ENCODE measurements at places on chromosomes 1 and 21.

- no peak for DNase-seq
These were observed 545.1 kb downstream of the PLPP3 start for GRCh38 chr1:56034222-56034621.

- no peak for DNase-seq
These were observed 44.4 kb downstream of the RWDD3 start for GRCh38 chr1:95278173-95279006.

DNA sequence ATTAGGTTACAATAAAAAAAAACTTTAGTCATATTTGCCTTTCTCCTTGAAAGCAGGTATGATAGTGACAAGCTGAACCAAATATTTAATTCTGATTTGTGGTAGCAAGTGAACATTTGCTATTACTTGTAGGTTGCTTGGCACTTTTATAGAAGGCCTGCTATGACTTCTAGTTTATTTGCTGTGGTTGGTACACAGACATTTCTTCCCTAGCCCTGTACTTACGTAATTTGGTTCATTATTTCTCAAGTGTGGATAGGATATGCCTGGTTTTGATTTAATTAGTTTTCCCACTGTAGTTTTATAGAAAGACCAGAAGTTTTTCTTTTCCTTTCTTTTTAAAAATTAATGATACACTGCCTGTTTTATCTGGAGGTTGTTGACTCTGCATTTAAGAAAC lies 55.9 kb downstream of the PPP2R5A start:
- no peak for DNase-seq

DNA sequence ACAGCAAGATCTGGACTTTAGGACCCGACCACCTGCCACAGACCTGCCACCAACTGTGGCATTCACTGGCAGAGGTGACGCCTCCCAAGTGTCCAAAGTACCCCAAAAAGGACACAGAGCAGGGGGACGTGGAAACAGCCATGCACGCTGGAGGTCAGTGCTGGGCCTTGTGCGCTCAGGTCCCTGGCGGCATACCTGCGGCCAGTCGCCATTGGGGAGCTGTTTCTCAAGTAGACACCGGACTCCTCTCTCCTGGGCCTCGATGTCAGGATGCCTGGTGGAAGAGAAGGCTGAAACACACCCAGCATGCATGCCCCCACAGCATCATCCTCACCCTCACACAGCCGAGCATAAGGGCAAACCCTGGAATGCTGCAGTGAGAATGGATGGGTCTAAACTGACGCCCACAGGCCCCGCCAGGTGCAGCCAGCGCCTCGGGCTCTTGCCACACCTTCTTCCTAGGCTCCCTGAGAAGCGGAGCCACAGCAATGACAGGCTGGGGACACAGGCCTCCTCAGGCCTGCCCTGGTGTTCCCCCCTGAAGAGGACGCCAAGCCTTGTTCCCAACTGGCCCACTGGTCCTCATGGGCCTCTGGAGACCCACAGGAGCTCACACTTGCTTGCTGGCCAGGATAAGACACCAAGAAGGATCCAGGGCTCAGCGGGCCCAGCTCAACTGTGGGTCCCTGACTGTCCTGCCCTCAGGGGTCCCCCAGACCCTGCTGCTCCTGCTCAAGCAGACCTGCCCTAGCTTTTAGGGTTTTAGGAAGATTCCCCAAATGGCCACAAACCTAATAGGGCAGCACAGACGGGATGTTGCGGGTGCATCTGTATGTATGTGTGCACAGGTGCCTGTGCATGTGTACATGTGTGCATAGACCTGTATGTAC lies 7.7 kb upstream of the SPATC1L start:
- no peak for DNase-seq

DNA sequence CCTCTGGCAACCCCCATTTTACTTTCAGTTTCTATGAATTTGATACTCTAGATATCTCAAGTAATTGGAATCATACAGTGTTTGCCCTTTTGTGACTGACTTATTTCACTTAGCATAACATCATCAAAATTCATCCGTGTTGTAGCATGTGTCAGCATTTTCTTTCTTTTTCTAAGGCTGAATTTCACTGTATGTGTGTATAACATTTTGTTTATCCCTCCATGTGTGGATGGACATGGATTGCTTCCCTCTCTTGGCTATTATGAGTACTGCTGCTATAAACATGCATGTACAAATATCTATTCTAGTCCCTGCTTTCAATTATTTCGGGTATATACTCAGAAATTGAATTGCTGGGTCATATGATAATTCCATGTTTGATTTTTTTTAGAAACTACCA lies 97.3 kb downstream of the MAP3K21 start:
- no peak for DNase-seq

DNA sequence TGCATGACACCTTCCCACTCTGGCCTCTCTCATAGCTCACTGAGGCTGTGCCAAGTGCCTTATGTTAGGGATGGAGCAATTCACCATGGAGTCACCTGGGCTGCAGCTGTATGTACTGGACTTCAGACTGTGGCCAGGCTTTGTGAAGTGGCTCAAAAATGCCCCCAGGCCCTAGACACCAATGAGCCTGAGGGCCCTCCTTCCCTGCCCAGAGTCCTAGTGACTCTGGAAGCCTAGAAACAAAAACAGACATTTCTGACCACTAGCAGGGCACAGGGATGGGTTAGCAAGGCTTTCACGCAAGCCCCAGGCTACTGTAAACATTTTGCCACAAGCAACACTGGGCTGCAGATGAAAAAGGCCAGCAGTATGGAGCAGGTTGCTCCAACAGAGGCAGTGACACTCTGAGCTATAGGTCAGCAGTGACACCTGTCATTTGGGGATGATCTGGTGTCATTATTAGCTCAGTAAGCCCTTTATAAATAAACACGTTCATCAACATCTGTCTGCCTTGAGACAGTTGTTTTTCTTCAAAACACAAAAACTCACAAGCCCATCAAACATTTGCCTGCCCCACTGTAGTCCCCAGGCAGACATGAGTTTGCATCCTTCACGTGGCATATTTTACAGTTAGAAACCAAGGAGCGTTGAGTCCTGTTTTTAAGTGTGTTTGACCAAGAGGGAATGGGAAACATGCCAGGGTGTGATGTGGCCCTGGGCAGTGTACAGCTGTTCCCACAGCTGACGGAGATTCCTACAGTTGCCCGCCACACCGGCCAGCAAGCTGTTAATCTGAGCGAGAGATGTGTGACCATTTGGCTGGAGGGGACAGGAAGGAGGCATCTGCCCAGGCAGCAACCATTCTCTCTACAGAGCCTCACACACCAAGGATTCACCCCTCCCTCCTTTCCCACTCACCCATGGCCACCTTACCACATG lies 66.8 kb downstream of the KCNN3 start:
- no peak for DNase-seq

- no peak for DNase-seq
These were observed 73.4 kb downstream of the ITPKB start for GRCh38 chr1:226665505-226666163.

DNA sequence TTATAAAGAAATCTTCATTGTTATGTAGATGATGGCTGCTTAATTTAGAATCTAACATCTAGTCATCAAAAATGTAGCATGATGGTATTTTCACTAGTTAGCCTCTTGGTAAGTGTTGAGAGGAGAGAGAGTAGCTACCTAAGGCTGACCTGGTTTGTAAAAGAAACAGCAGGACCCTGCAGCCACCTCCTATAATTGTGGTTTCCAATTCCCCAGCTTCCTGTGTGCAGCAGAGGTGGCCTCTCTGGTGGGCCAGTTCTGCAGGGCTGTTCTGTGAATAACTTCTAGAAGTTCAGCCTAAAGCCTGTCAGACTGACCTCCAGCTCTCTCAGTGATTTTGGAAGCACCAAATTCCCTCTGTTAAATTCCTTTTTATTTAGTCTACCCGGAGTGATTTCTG lies 246.4 kb upstream of the LRRC7 start:
- no peak for DNase-seq

- no peak for DNase-seq
These were observed 249.4 kb downstream of the DYRK1A start for GRCh38 chr21:37615962-37616361.

DNA sequence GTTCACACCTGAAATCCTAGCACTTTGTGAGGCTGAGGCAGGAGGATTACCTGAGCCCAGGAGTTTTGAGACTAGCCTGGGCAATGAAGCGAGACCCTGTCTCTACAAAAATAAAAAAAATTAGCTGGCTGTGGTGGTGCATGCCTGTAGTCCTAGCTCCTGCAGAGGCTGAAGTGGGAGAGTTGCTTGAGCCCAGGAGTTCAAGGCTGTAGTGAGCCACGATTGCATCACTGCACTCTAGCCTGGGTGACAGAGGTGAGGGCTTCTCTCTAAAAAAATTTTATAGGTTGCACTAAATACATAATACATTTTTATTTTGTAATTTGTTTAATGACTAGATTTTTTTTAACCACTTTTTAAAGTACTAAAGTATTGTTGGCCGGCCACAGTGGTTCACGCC lies 6.1 kb downstream of the PARK7 start:
- DNase-seq, result no peak

GRCh38 chr1:158089925-158090637 lies 90.6 kb upstream of the CD1D start:
- no peak for DNase-seq

DNA sequence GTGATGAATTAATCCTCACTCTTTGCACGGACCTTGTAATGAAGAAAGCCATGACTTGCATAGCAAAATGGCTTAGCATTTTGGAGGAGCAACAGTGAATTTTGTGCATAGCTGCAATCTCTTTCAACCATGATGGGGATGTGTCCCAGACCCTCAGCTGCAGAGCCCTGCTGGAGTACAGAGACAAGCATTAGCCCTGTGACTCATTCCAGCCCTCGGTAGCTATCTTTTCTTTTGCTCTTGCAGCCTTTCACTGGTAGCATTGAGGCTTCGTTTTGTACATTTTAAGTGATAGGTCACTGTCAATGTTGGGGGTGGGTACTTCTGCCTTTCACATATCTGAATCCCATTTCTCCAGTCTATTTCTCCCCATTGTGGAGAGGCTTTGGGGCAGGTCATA lies 58.4 kb downstream of the SLC35F3 start:
- no peak for DNase-seq

DNA sequence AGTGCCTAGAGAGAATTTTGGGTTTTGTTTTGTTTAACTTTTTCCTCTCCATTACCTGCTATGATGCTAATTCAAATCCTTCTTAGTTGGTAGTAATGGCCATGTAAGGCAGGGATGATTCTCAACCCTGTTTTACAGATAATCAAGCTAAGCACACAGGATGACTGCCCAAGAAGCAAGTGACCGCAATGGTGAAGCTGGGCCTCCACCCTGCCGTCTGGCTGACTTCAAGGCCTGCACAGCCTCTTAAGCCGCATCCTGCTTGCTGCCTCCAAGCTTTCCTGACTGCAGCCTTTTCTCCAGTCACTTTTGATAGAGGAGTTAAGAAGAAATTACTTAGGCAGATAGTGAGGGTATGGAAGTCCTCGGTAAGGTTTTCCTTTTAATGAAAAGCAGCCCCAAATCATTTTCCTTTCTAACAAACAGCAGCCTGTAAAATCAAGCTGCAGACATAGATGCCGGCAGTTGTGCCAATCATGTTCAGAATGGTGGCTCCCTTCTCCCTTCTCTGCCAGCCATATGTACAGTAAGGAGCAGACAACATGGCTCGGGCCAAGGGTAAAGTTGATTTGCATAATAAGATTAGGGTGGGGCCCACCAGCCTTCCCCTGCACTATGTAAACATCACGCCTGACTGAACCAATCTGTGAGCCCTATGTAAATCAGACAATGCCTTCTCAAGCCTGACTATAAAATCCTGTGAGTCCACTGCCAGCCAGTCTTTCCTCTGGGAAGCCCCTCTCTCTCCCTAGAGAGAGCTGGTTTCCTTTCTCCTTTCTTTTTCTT lies 8.8 kb upstream of the CTBS start:
- DNase-seq, result peak; percentile 22

- no peak for DNase-seq
These were observed 9.4 kb upstream of the PGD start for GRCh38 chr1:10389271-10389973.

- no peak for DNase-seq
These were observed 40.1 kb upstream of the SLC5A9 start for GRCh38 chr1:48182439-48182838.

GRCh38 chr1:23727362-23727811 lies 15.9 kb upstream of the ELOA start:
- DNase-seq, result peak; percentile 90

- DNase-seq, result peak; percentile 34
These were observed 78.6 kb downstream of the PCSK9 start for GRCh38 chr1:55117941-55118340.

DNA sequence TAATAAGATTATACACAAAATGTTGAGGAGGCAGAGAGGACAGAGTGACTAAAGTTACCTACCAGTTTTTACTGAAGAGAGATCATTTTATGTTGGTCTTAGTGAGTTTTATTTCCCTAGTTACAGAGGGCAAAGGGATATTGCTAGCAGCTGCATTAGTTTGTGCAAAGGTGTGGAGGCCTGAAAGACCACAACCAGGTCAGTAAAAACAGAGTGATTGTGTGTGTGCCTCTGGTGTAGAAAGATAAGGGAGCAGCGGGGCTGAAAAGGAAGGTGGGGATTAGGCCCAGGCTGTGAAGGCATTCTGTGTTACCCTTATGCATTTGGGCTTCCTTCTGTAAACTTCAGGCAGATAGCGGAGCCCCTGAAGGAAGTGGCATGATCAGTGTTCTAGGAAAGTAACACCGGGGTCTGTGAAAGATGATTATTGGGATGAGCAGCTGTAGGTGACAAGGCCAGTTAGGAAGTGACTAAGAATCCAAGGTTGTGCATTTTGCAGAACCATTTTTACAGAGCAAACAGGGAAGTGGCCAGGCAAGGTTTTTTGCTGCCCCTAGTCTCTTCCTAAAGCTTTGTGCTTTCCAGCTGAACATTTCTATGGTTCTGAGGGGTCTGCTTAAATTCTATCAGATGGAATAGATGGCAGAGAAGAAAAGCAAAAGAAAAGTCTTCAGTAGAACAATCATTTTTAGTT lies 3.7 kb downstream of the GADD45A start:
- DNase-seq, result peak; percentile 46

DNA sequence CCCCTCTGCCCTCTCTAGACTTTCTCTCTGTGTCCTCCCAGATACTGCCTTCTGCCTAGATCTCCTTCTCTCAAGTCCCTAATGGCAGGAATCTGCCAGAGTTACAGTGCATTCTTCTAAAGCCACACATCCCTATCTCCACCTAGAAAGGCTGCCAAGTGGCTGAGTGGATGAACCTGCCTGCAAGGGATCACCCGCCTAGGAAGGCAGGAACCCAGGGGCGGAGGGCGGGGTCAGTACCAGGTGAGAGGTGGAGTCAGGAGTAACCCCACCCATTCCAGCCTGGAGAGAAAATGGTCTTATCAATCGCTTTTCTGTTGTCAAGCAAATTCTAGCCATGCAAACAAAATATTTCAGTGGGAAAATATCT lies 60.8 kb downstream of the BCAR3 start:
- DNase-seq, result no peak

DNA sequence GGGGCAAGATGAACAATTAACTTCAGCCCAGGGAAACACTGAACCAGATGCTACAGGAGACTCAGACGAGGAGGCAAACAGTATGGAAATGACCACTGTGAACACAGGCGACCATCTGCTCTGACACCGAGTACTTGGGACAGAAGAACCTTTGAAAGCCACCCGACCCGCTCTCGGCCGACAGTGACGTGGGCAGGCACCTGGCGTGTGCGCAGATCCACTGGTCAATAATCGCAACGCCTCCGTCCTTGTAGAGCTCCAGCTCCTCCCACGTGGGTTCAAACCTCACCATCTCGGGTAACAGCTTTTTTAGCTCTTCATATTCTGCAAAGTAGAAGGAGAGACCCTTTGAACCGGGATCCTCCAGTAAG lies 20.3 kb downstream of the POFUT2 start:
- no peak for DNase-seq

GRCh38 chr1:23344987-23345472 lies 946 bp upstream of the HNRNPR start:
- no peak for DNase-seq
